ENCODE measurements at places on chromosomes 2 and 18.

GRCh38 chr2:209864716-209865295 is 93.2 kb downstream of the UNC80 start:
- DNase-seq = no peak

DNA sequence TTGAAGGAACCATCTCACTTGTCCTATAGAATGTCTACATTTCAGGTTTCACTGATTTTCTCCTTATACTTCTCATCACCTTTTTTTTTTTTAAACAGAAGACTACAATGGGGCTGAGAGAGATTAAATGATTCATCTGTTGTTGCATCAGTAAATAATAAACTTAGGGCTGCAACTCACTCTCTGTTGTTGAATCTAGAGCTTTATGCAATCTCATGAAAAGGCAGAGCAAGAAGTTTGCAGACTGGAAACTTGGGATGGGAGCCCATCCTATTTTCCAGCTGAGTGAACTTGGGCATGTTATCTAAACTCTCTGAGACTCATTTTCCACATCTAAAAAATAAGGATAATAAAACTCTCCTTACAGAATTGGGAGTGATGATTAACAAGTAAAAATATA is 58.4 kb downstream of the PDE1A start:
- DNase-seq = no peak

- DNase-seq = no peak
These were observed 53.9 kb downstream of the LIMS1 start for GRCh38 chr2:108588070-108588668.

GRCh38 chr2:220684099-220684498 is 888.0 kb downstream of the EPHA4 start:
- DNase-seq = no peak

- no peak for DNase-seq
These were observed 22.4 kb upstream of the CD28 start for GRCh38 chr2:203683932-203684556.

Measured in stimulated activated CD8-positive, alpha-beta memory T cell treated with anti-CD3 and anti-CD28 coated beads, Interleukin-12 subunit alpha, Interleukin-12 subunit beta, amount 100 ng/mL, for 1 hour (primary cell).